ENCODE measurements at places on chromosomes 6 and 20. TPM values are rescaled to one million over a fixed set of nuclear protein-coding genes. Genes with fewer than 3 reads are reported as not detected.

GRCh38 chr20:44028868-44029847 is 114.5 kb downstream of the TOX2 start:
- DNase-seq: no peak

DNA sequence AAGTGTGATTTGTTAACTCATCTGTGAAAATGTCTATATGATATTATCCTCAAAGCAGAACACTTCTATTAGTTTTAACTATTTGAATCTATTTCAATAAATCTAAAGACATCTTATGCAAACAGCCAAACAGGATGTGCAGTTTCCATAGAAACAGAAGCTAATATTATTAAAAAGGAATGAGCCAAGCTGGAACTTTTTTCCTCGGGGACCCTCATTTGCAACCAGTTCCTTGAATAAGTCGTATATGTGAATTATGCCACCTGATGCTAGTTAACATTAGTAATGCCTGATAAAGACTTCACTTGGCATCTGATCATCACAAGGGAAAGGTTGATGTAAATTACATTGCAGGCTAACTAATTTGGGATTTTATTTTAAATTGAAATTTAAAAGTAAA is 216.9 kb upstream of the SMLR1 start:
- no peak for DNase-seq

DNA sequence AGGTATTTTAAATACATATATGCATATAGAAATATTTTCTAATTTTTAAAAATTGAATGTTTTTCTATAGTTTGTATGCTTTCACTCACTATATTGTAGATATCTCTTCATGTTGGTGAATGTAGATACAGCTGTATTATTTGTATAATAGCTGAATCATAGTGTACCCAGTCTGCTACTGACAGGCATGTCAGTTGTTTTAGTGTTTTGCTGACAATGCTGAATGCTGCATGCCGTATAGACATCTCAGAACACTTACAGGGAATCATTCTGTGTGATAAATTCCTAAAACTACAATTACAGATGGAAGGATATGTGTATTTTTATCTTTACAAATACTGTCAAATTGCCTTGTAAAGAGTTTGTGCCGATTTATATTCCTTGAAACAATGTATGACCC is 175.4 kb downstream of the SIM1 start:
- DNase-seq: no peak

GRCh38 chr20:24692446-24693200 is 223.2 kb downstream of the SYNDIG1 start:
- no peak for DNase-seq

- DNase-seq: no peak
These were observed 28.6 kb upstream of the CDKN1A start for GRCh38 chr6:36649701-36650484.

DNA sequence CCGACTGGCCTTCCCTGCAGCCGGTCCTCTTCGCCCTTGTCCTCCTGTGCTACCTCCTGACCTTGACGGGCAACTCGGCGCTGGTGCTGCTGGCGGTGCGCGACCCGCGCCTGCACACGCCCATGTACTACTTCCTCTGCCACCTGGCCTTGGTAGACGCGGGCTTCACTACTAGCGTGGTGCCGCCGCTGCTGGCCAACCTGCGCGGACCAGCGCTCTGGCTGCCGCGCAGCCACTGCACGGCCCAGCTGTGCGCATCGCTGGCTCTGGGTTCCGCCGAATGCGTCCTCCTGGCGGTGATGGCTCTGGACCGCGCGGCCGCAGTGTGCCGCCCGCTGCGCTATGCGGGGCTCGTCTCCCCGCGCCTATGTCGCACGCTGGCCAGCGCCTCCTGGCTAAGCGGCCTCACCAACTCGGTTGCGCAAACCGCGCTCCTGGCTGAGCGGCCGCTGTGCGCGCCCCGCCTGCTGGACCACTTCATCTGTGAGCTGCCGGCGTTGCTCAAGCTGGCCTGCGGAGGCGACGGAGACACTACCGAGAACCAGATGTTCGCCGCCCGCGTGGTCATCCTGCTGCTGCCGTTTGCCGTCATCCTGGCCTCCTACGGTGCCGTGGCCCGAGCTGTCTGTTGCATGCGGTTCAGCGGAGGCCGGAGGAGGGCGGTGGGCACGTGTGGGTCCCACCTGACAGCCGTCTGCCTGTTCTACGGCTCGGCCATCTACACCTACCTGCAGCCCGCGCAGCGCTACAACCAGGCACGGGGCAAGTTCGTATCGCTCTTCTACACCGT is 6.1 kb downstream of the UBD start:
- DNase-seq: peak; percentile 5

DNA sequence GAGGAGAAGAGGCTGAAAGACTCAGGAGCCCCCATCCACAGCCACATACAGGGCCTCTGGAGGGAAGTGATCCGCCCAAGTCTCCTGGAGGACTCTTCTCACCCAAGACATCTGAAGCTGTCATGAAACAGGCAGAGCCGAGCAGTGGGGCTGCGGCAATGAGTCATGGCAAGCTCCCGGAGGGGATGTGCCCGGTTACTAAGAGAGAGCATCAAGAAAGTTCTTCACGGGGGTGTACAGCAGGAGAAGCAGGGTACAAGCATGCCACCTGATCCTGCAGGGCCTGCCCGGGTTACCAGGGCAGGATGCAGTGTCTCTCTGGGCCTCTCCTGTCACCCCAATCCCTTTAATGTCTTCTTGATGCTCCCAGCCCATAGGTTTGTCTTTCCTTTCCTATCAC is 21.1 kb downstream of the TRIM26 start:
- no peak for DNase-seq

The SRSF3 gene
- 342 TPM for total RNA-seq

The SPATS1 gene
- 8.4 TPM for total RNA-seq

The IPCEF1 gene
- total RNA-seq: not detected
